ENCODE measurements at places on chromosomes 4 and X.

DNA sequence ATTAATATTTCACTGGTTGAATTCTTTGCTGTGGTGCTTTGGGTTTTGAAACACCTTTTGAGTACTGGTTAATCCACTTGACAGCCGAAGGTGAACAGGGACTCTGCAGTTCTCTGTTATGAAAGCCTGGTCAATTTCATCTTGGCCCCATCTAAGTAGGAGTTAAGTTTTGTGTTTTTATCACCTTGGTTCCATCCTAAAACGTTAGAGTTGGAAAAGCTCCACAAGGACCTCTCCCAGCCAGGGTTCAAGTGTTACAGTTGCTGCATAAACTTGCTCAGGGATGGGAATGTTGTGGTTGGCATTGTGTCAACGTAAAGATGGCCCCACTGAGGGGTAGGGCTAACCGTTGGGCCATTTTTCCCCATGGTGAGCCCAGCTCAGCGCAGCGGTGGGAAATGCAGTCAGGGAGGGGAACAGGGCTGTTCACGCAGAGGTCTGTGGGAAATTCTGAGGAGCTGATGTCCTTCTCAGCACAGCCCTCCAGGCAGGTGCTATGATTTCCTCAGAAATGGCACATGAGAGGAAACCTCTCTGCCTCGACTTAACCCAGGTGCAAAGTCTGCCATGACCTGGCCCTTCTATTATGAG lies 188.7 kb downstream of the STIM2 start:
- DNase-seq = no peak

GRCh38 chr4:94558392-94558904 lies 106.7 kb downstream of the PDLIM5 start:
- DNase-seq = no peak

DNA sequence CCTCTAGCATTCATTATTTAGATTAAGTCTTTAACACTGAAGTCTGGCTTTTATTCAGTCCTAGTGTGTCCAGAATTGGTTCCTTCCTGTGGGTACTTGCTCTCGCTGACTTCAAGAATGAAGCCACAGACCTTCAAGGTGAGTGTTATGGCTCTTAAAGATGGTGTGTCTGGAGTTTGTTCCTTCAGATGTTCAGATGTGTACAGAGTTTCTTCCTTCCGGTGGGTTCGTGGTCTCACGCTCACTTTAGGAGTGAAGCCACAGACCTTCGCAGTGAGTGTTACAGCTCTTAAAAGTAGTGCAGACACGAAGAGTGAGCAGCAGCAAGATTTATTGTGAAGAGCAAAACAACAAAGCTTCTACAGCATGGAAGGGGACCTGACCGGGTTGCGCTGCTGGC lies 860.6 kb downstream of the STIM2 start:
- no peak for DNase-seq

DNA sequence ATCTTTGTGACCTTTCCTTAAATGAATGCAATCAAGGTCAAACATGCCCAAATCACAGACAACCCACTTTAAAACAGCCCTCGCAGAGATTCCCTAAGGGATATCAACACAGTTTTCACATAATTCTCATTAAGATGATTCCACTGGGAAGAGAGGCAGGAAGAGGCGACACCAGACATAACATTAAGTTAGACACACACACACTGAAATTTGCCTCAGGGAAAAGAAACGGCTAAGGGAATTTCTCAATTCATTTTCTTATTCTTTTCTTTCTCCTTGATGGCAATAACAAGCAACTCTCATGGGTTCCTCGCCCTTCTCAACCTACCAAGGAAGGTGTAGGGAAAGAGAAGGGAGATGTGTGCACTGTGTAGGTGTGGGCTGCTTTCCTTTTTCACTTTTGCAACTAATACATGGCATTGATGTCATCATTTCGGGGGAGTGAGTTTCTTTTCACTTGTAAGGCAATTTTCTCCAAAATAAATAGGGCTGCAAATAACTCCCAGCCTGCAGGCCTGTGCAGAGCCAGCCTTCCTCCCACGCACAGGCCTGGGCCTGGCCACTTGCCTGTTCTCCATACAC lies 41.4 kb downstream of the SOD3 start:
- DNase-seq = no peak

GRCh38 chr4:17315459-17315858 lies 196.4 kb downstream of the QDPR start:
- no peak for DNase-seq

DNA sequence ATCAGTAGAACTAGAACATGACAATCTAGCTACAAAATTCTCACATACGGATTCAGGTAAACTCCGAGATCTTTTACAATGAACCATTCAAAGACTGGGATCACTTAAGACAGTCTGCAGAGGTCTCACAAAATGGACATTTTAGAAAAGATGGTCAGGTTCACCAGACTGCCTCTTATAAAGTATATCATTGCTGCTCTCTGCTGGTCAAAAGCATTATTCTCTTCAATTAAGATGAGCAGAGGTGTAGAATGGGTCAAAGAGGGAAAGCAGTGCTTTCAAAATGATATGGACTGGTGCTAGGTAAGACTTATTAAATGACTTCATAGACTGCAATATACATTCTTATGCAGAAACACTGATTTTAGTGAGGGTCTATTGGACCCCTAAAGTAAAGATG lies 434.7 kb downstream of the PACRGL start:
- DNase-seq = no peak

DNA sequence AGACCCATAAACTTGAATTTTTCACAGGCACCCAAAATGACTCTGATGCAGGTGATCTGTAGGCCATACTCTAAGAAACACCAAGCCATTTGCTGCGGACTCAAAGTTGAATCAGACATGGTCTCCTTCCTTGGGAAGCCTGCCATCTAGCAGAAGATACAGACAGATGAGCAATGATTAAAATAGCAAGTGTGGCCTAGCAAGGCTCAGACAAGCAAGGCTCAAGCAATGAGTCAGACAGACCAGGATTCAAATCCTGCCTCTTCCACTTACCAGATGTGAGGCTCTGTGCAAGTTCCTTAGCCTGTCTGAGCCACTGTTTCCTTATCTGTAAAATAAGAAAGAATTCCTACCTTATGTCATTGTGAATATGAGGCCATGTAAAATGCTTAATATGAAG lies 2.3 kb downstream of the CCDC149 start:
- DNase-seq = no peak

DNA sequence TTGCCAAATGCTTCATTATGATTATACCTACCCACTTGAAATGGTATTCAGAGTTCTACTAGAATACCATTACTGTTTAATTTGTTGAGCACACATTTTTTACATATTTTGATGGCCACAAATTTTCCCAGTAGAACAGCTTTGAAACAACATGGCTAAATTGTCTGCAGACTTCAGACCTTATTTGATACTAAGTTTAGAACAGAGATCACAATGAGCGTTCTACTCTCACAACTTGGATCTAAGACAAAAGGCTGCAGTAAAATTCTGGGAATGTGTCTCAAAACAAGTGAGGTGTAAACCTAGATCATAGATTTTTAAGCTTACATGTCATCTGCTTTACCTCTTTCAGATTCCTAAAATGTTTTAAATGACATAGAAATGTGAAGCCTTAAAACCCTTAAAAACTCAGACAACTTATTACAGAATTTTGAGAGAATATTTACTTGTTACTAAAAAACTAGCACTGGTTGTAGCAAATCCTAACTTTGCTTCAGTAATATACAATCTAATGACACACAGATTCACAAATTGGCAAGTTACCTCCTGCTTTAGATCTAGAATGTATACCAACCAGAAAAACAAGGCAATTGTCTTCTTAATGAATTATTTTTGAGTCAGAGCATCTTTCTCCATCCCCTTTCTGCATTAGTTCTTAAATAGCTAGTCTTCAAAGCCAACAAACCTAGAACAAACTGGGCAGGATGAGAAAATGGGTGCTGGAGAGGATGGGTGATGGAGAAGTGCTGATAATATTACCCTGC lies 243.3 kb downstream of the SLC7A11 start:
- DNase-seq = no peak

DNA sequence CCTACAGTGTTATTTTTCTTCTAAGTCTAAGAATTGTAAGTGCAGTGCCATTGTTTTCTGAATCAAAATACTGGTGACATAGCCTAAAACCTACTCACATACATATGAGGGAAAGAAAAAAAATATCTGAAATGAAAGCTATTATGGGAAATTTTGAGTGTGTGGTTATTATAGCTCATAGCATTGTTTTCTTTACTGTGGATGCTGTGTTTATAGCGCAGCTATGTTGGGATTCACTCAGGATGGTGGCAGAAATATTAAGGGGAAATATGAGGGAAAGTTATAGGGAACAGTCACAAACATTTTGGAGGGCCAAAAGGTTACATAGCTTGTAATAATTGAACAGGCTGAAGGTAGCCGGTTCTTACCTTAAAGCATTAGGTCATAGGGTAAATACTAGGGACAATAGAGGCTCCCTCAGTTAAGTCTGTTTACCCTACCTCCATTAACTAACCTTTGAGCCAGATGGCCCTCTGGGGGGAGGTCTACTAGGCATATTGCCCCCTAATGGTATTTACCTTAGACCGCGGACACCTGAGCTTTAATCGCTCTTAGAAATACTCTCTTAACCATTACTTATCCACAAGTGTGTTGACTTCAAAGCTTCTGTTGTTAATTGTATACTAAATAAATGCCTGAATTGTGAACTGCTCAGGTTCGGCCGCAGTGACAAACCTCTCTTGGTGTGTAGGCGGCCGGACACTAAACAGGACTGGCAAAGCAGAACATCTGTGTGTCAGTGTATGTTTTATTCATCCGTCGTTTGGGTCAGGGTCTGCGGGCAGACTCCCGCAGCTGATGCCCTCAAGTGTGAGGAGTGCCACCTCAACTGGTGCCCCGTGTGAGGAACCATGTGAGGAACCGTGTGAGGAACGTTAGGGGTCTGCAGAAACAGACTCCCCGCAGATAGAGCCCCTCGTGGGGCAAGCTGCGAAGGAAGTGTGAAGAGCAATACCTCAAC lies 21.3 kb upstream of the SULT1B1 start:
- DNase-seq = no peak

GRCh38 chr4:152609481-152609880 lies 70.3 kb downstream of the TMEM154 start:
- no peak for DNase-seq

DNA sequence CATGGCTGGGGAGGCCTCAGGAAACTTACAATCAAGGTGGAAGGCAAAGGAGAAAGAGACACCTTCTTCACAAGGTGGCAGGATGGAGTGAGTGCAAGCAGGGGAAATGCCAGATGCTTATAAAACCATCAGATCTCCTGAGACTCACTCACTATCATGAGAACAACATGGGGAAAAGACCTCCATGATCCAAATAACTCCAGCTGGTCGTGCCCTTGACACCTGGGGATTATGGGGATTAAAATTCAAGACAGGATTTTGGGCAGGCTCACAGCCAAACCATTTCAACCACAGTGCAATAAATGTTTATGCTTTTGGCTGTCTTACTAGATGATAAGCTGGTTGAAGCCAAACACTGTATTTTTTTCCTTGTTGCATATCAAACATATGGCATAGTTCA lies 1112.4 kb downstream of the STIM2 start:
- no peak for DNase-seq

GRCh38 chrX:140123446-140123845 lies 158.1 kb upstream of the CXorf66 start:
- DNase-seq = no peak

- no peak for DNase-seq
These were observed 540.8 kb downstream of the ADGRL3 start for GRCh38 chr4:61740886-61741285.

- DNase-seq = no peak
These were observed 12.1 kb downstream of the TMEM164 start for GRCh38 chrX:110015032-110015431.

DNA sequence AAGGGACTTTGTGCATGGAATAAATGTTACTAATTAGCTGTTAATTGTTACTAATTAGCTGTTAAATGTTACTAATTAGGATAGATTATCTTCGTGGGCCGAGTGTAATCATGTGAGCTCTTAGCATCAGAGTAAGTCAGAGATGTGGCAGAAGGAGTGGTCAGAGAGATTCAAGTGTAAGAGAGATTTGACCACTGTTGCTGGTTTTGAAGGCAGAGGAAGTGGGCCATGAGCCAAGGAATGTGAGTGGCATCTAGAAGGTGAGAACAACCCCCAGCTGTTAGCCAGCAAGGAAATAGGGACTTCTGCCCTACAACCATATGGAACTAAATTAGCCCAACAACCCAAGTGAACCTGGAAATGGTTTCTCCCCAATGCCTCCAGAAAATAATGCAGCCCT lies 28.2 kb downstream of the ODAPH start:
- no peak for DNase-seq

DNA sequence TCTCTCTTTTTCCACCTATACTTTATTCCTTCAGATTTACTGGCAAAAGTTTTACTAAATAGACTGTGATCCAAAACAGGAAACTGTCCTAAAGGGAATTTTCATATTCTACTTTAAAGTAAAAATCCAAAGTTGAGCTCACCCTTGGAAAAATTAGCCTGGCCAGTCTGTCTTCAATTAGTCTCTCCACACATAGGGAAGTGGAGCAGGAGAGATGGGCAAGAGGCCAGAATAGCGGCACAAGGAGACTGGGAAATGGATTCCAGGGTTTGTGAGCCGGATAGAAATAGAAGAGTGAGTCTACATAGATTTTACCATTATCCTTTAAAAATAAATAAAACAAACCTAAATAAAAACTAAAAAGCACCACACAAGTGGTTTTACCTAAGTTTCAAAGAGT lies 16.2 kb upstream of the FRMD7 start:
- no peak for DNase-seq

GRCh38 chr4:184899261-184900134 lies 73.7 kb upstream of the ACSL1 start:
- no peak for DNase-seq

GRCh38 chr4:74189331-74190043 lies 31.6 kb downstream of the MTHFD2L start:
- no peak for DNase-seq

DNA sequence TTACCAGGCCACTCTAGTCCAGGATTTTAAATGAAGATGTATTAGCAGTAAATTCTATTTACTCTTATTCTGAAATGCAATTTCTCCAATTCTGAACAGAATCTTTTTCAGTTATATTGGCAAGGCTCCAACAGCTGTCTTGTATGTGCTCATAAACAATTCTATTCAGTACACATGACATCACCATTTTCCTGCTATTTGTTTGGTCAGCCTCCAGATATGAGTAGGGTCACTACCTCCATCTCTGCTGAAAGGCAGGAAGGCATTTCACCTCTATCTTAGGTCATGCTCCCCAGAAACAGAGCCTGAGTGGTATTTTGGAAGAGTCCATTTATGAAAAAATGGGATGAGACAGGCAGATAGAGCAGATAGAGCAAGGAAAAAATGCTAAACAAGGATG lies 151.1 kb upstream of the ADGRL3 start:
- no peak for DNase-seq
